ENCODE measurements at places on chromosomes 13 and 19.

DNA sequence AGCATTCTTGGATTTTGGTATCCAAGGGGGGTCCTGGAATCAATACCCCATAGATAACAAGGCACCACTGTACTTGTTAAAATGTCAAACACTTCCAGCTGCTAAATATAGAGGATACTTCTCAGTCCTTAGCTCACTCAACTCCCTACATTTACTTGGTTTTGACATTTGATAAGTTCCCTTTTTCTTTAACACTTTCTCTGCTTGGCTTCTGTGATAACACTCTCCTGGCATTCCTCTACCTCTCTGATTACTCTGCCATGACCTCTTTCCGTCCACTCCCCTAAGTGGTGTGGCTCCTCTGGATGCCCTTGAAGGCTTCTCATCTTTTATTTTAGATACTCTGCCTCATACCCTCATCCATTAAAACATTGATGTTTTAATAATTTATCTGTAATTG lies 65.2 kb downstream of the MICU2 start:
- DNase-seq = no peak

DNA sequence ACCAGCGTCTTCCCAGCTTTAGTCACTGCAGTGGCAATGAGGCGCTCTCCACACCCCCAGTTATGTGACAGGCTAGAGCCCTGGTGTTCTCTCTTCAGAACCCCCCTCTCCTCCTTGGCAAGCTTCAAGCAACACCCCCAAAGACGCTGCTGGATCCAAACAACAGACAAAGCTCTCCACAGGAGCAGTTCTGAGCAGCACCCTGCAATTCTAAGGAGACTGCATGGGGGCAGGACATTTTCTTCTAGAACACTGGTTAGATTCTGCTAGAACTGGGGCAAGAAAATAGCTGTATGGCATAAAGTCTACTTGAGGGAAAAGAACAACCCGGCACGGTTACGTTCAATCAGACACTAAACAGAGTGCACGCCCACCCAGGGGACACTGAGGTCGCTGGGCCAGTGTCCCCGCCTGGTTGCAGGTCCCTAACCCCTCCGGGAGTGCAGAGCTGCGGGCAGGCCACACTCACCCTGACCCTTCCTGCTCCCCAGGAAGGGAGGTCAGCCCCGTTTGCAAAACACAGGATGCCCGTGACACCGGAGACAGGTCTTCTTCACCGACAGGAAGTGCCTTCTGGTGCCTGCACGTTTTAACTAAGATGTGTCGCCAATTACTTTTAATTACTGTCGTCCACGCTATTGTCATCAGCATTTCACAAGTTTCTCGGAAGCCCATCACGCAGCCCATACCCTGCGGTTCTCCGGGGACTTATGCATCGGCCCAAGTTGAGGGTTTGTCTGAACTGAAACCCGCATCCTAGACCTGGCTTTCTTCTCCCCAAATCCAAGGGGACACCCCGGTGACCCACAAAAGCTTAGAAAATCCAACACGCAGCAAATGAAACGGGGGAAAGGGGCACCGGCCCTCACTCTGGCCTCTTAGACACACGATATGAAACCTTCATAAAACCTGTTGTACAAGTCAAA lies 943 bp downstream of the GJB6 start:
- DNase-seq = no peak

DNA sequence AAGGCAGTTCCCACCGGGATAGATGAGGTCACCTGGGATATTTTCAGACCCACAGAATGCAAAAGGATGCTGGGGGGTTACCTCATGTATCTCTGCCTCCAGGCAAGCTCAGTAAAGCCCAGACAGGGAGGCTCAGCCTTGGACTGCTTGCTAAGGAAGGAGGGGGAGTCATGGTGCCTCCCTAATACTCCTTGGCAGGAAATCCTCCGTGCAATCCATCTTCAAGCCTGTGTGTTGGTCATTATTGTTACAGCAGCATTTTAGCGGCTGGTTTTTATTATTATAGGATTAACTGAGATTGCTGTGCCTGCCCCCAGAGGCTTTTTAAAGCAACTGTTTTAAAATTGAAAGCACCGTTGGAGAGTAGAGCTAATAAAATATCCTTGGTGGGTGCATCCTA lies 188.5 kb upstream of the UBL3 start:
- DNase-seq = no peak

- no peak for DNase-seq
Observed at GRCh38 chr13:99709134-99709533, 207.9 kb downstream of the TM9SF2 start.

GRCh38 chr13:113365583-113365970 lies 1.6 kb upstream of the GRTP1 start:
- DNase-seq = no peak
